ENCODE measurements at places on chromosomes 2 and 18.

DNA sequence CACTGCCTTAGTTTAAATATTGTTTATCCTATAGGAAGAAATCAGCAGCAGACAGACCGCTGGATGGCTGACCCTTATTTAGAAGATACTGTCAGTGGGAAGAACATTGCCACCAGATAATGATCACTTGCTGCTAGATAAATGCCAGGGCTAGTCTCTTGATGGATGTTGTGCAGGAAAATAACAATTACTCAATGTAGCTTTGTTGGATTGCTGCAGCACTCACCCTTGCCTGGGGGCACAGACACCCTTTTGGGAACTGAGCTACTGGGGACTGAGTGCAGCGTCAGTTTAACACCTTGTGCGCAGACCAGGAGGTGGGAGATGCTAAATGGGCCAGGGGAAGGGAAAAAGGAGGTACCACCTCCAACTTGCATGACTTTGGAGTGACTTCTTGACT, 64.2 kb upstream of the CAPN13 start:
- DNase-seq = no peak

DNA sequence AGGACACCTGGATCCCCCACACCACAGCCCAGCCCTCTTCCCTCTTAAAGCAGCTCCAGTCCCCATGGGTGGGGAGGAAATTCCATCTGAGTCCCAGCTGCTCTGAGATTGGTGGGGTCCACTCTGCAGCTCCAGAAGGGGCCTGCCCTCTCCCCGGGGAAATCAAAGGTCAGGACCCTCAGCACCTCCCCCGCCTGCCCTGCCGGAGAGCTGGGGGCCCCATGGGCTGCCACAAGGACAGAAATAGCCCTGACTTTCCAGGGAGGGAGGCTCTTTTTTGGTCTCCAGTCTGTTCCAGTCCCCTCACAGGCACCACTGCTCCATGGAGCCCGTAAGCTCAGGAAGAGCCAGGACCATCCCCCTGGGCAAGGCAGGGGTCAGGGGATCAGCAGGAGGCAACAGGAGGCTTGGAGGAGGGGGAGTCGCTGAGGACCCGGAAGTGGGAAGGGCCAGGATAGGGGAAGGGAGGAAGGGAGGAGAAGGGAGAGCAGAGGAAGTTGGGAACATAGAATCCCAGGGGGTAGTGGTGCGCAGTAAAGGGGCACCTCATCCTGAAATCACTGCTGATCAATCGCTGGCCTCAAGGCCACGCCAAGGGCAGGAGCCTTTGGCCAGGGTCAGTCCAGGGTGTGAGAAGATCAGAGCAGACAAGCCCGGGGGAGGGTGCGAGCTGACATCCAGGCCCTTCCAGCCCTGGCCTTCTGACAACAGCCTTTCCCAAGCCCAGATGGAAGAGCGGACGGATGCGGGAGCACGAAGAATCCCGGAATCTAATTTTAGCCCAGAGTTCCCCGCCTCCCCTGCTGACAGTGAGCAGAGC, 7.6 kb downstream of the ADRA2B start:
- no peak for DNase-seq

- no peak for DNase-seq
Measured at GRCh38 chr2:186099826-186100225, 361.2 kb downstream of the FSIP2 start.

DNA sequence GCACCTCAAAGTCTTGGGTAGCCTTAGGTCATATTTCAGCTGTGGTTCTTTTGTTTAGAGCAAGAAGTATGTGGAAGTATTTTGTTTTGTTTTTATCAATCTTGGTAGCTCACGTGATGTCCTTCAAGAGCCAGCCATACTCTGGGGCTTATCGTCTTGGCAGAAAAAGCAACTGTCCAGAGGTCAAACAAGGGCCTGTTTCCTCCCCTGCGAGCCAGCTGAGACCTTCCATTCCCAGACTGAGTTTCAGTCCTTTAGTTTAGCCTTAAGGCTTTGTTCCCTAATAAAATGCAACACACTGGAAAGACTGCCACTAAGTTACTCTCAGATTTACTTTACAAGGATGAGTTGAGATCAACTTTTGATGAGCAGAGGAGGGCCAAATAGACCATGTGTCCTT, 63.5 kb downstream of the TXNL1 start:
- DNase-seq = no peak

DNA sequence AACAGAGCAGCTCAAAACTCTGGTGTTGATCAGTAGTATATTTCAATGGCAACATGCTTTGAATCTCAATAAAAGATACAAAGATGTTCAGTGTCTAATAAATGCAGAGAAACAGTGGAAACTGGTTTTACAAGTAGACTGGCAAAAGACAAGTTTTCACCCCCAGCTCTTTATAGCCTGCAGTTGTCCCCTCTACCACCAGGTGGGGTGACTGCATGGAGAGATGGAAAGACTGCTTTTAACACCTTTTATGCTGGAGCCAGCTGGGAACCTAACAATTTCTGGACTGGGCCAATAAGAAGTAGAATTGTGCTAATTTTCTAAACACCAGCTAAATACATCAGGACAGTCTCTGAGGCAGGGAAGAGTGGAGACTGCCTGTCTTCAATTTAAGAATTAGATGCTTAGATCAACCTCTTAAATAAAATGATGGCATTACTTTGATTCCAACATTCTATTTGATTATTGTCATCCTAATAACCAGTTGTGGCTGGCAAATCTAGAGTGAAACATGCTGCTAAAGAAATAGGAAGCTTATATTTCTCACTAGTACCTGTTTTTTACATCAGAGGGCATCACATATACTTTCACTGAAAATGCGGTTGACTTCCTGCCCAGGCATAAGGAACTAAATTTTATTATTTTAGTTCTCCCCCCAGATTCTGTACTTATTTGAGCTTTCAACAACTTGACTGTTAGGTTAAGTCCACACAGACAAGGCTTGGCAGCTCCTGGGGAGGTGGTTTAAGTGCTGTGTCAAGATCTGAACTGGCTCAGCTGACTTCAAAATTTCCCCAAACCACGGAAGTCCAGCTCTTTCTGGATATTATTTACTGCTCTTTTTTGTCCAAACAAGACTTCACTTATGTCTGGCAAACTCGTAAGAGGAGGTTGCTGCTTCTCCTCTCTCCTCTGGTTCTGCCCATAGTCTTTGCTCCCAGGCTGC, 140.5 kb downstream of the TPGS2 start:
- no peak for DNase-seq

- no peak for DNase-seq
Measured at GRCh38 chr2:8484502-8485283, 197.2 kb upstream of the ID2 start.

DNA sequence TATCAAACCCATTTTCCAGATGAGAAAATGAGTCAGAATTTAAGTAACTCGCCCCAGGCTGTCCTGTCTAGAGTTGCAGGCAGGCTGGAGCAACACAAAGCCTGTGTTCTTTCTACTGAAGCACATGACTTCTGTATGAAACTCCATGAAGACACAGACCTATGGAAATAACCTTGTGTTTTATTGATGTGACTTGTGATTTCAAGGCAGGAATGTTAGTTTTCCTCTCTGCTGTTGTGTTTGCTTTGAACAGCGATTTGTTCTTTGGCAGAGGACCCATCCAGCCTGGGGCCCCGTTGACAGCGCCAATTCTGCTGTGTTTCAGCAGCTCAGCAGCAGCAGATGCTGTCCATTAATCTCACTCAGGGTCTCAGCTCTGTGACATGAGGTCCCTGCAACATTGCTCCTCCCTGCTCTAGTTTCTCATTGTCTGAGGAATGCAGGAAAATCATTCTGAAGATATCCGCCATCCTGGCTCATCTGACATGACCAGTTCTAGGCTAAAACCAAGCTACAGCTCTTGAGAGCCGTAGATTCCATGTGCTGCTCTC, 344.3 kb upstream of the RAB12 start:
- DNase-seq = no peak

DNA sequence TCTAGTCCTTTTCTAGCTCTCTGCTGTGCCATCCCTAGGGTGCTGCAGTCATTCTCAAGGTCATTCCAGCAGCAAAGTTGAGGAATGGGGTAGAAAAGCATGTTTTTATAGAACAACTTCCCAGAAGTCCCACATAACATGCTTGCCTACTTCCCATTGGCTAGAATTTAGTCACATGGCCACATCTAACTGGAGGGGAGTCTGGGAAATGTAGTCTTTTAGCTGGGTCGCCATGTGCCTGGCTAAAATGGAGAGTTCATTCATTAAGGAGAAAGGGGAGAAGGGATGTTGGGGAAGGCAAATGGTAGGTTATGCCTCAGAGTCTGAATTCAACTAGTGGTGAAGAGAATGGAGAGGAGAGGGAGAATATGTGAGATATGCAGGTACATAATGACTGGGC, 85.7 kb downstream of the SLC4A3 start:
- DNase-seq = no peak

- no peak for DNase-seq
Measured at GRCh38 chr2:67548317-67549201, 151.4 kb downstream of the ETAA1 start.

DNA sequence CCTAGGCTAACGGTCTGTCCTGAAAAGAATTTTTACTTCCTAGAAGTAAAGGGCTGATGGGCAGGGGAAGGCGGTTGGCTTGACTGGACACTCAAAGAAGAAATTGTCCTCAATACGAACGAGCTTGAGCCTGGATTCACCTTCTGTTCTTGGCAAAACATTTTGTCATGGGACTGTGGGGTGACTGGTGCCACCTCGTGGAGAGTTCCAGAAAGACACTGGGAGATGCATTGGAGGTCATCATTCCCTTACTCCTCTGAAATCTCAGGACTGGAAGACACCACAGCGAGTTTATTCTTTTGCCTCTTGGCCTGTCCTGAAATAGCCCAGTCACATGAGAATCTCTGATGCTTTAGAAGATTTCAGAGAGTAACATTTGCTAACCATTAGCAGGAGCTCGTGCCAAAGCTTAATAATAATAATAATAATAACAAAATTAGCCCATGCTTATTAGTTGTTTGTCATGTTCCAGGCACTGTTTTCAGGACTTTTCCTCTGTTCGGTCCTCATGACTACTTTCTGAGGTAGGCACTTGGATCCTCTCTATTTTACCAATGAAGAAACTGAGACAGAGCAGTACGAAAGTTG, 44.5 kb downstream of the TMEM182 start:
- DNase-seq = no peak

GRCh38 chr2:113845261-113845660, 44.6 kb upstream of the ACTR3 start:
- DNase-seq = no peak

DNA sequence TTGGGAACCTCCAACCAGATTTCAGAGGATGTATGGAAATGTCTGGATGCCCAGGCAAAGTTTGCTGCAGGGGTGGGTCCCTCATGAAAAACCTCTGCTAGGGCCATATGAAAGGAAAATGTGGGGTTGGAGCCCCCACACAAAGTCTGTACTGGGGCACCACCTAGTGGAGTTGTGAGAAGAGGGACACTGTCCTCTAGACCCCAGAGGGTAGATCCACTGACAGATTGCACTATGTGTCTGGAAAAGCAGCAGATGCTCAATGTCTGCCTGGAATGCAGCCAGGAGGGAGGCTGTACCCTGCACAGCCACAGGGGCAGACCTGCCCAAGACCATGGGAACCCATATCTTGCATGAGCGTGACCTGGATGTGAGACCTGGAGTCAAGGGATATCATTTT, 573.7 kb upstream of the NXPH2 start:
- DNase-seq = no peak

GRCh38 chr2:46806526-46806925, 109.1 kb downstream of the MCFD2 start:
- no peak for DNase-seq

DNA sequence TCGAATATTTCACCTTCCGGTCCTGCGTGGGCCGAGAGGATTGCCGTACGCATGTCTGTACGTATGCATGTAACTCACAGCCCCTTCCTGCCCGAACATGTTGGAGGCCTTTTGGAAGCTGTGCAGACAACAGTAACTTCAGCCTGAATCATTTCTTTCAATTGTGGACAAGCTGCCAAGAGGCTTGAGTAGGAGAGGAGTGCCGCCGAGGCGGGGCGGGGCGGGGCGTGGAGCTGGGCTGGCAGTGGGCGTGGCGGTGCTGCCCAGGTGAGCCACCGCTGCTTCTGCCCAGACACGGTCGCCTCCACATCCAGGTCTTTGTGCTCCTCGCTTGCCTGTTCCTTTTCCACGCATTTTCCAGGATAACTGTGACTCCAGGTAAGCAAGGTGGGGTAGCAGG, at the start of gene SERPINB5:
SERPINB5 (plus strand) TSS at position 291 of the 400 bp plus-strand sequence. CDS start 7,471 bp downstream, outside the sequence.
- no peak for DNase-seq
